ENCODE measurements at places on chromosomes 1 and 21.

- peak; percentile 15 for DNase-seq
Observed at GRCh38 chr1:45573231-45573804, 10.5 kb upstream of the NASP start.

GRCh38 chr1:216750961-216751360 lies 27.7 kb upstream of the ESRRG start:
- no peak for DNase-seq

DNA sequence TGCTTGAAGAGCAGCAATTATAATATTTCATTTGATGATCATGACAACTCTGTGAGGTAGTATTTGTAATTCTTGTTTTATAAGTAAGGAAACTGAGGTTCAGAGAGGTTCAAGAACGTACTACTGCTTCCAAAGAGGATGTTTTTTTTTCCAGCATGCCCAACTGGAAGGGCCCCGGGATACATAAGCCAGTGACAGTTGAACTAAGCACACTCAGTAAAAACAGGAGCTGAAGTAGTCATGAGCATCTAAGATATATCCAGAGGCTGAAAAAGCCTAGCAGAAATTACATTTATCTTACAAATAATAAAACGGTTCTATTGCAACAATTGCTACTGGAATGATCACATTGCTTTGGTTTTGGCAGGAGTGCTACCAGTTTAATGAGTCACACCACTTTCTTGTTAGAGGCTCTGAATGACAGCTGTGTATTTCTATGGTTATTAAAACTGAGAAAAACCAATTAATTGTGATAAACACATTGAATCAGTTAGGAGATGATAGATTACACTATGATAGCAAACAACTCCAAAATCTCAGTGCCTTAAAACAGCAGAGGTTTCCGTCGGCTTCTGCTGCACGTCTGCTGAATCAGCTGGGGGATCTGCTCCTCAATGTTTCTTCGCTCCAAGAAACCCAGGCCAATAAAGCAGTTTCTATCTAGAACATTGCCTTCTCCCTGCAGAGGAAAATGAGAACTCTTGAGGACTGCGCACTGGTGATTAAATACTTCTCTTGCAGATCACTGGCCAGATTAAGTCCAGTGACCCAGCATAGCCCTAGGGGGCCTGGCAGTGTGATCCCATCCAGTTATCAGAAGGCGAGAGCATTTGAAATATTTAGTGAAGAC lies 522.7 kb downstream of the PLPP3 start:
- no peak for DNase-seq

DNA sequence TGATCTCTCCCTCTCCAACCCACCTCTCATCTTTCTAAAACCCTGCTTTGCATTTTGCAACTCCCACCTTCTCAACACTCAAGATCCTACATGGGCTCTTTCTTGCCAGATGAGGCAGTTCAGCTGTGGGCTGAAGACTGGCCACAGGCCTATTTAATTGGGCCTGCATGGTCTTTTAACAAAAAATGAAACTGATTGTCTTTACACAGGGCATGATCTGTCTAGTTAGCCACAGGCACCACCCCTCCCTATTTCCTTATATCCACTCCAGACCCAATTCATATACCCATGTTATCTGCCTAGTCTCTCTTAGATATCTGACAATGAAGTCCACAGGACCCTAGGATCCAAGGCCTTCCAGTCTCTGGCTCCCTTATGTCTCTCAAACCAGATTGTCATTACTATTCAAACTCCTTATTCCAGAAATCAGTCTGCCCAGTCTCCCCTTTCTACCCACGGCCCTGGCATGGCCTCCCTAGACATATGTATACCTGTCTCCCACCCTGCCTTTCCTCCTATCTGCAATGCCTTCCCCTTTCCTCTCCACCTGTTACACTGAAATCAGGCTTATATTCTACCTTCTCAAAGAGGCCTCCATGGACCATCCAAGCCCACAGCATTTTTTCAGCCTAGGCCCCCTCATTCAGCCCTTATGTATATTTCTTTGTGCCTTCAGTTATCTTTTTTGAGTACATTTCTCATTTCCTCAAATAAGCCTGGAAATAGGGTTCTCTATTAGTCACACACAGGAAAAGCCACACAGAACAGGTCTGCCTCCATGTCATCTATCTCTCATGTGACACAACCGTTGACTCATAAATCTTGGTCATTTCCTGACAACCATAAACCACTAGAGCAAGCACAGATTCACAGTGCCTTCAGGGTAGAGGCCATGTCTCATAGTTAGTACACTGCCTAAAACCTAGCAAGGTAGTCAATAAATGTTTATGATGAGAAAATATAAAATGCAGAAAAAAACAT lies 39.0 kb downstream of the LPAR3 start:
- no peak for DNase-seq

- no peak for DNase-seq
Observed at GRCh38 chr1:156838972-156839371, 19.9 kb downstream of the INSRR start.

DNA sequence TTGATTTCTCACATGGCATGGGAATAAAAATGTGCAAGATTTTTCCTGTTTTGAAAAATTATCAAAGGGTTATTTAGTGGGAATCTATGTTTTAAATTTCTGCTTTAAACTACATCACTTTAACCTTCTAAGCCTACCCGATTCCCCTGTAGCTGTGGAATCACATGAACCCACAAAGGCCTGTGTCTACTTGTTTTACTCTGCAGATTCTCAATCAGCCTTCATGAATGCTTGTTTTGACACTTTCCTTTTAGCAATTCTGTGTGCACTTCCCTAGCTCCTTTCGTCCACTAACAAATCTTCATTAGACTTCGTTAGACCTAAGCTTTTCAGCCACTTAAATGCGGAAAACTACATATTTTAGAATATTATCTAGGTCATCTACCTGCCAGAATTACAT lies 56.0 kb upstream of the C1orf21 start:
- DNase-seq = no peak

- DNase-seq = no peak
Observed at GRCh38 chr21:31370893-31371544, 27.0 kb upstream of the TIAM1 start.

DNA sequence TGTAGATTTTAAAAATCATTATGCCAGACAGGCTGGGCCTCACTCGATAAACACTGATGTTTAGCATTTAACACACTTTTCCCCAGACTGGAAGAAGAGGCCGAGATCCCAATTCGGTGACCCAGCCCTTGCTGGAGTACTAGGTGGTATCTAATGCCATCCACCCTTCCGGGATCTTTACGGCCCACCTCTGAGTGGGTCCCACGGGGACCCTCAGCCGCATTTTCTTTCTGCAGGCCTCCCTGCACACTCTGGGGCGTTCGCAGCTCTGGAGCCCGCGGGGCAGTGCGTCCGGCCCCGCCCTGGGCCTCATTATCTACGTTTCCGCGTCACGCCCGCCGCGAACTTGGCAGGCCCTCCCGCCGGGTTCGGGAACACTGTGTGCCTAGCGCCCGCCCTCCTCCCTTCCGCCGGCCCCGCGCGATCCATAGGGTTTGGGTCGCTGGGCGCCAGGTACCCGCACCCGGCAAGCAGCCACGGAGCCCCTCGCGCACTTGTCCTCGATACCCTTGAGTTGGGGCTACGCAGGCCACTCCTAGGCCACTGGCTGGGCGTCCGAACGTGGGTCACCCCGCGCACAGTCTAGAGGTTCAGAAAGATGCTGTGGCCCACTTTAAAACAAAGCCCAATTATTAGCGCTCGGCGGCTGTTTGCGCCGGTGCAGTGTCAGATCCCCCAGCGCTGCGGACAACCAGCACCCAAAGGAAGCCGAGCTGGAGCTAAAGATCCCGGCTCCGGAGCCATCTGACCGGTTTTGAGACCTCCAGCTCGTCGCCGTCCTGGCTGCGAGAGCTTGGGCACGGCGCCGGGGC lies 950 bp upstream of the EVA1C start:
- DNase-seq = peak; percentile 97

DNA sequence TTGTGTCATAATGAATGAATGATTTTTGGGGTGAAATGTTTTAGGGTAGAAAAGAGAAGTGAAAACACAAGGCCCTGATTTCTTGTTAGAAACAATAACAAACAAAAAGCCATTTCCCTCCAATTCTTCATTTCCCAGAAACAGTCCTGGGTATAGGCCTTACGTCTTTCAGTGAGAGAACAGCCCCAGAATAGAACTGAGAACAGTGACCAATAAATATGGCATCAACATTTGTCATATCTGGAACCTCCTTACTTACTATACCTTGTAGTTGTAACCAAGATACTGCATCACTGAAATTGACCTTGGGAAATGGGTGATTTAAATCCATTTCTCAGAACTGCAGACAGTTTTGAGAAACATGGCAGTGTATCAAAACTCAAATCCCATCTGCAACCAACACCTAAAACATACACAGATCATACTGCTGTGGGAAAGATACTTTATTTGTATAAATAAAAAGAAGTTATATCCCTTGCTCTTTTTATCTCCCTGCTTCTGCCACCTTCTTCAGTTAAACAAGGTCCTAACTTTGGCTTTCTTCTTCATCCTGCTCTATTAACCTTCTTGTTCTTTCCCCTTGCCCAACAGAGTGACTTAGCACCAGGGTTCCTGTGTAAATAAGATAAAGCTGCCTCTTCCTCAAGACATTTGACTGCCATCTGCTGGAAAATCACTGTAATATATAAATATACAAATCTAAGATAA lies 19.5 kb downstream of the XKR8 start:
- DNase-seq = no peak

DNA sequence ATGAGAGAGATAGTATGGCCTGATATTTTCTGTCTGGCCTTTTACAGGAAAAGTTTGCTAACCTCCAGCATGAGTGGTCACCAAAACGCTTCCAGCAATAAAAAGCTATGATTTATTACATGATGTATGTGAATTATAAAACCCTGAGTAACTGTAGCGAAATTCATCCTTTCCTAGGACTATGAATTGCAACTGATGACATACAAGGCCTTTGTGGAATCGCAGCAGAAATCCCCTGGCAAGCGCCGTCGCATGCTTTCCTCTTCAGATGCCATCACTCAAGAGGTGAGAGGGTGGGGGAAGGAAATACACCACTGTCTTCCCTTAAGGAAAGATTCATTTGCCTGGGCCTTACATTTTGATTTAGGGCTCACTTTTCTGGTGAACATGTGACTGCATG lies 117.9 kb downstream of the MACF1 start:
- DNase-seq = peak; percentile 71

DNA sequence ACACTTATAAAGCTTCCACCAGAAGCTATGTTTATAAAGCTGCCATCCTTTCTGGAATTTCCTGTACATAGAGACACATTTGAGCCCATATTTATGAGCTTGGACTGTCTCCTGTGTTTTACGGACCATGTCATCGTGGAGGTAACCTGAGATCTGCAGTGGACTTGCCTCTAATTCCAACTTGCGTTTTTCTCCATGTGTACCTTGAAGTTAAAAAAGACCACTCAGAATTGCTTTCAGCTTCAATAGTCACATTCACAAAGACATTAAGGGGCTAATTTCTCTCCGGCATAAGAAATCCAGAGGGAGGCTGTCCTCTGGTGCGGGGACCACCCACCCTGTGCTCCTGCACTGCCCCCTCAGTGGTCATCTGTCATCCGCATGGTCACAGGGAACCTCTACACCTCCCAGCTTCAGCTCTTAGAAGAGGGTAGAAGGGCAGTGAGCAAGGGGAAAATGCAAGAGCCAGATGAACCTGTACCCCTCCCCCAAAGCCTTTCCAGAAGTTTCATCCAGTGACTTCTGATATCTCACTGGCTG lies 521.4 kb upstream of the CAMK1G start:
- no peak for DNase-seq

DNA sequence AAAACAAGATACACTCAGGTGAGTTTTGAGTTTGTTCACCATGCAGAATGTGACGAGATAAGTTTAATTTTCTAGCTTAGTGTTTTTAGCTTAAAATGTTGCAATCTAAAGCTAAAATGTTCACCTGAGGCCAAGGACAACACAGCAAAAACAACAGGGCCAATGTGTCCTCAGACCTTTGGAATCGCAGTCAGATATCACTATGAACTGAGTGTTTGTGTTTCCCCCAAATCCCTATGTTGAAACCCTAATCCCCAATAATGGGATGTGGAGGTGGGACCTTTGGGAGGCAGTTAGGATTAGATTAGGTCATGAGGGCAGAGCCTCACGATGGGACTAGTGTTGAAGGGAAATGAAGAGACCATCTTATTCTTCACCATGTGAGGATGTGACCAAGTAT lies 144.4 kb downstream of the GABPA start:
- no peak for DNase-seq

DNA sequence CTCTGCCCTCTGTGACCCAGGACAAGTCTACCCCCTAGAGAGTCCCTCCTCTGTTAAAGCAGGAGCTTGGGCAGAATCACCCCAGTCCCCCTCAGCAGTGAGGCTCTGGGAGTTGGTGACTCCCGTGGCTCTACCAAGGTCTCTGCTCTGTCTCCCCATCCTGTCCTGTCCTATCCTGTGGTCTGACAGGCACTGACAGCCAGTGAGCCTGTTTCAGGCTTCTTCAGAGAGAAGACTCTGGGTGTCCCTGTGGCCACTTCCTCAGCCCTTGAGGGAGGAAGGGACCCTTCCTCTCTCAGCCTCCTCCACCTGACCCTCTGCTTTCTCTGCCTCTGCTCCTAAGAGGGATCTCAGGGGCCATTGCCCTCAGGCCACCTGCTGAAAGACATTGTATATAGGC lies 148.7 kb downstream of the FCRL5 start:
- DNase-seq = no peak

DNA sequence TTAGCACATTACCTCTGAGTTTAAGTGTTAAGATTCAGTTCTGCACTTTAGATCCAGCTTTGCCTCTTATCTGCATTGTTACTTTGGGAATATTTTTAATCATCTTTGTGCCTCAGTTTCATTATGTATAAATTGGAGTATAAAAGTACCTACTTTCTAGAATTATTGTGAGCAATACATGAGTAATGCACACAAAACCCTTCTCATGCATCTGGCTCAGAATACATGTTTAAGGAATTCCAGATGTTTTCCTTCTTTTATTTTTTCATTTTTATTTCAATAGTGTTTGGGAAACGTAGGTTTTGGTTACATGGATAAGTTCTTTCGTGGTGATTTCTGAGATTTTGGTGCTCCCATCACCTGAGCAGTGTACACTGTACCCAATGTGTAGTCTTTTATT lies 14.2 kb downstream of the C8A start:
- DNase-seq = no peak

DNA sequence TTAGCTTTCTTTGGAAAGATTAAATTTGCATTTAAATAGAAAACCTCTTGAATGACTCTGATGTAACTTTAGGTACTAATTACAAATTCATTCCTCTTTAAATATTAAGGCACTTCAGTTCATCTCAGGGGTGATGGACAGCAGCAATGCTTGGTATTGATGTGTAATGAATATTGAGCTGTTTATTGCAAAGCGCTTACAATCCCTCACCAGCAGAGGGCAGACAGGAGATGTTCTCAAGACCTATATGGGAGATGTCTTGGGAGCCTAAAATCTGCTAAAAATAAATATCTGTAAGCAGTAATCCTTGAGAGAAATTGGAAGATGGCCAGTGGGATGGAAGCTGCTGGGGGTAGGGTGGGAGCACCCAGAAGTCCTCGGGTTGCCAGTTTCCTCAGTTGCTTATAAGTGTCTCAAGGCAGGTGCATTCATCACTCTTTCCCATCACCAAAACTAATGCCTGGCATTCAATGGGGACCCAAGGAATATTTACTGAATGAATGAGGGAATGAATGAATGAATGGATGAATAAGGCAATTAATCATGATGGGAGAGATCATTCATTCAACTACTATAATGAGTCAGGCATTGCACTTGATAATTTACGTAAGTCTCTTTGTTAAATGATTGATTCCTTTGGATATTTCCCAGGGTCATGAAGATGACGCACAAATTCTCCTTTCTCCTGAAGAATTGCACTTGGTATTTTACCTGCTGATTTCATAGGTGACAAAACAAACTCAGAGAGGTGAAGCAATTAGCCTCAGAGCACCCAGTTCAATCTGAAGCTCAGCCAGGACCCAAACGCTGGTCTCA lies 2.3 kb downstream of the KLHDC8A start:
- peak; percentile 72 for DNase-seq

All from sigmoid colon (tissue), 7 donors.